NCI-H1092 treated with DMSO at 0.1 percent for 48 hours (cell line): ENCODE measurements at places on chromosomes 16 and 17.

GRCh38 chr17:68327823-68328557 lies 36.7 kb downstream of the ARSG start:
- no peak for DNase-seq

- no peak for DNase-seq
These were observed 8.1 kb upstream of the CACNG5 start for GRCh38 chr17:66826856-66827255.

DNA sequence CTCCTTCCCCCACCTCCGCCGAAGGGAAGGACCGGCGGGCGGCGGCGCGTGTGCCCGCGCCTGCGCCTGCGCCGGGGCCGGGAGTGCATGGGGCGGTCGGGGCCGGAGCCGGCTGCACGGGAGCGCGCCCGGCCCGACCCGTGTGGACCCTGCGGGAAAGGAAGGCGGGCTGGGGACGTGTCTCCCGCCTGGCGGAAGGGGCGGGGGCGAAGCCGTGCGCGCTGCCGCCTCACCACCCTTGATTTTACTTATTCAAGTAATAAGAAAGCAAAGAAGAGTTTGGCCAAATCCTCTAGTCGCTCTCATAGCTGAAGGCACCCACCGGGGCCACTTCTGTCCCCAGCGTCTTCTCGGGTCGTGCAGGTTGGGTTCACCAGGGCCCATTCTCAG lies 596 bp upstream of the PFN1 start:
- DNase-seq, result peak; percentile 68

- no peak for DNase-seq
These were observed 1.0 kb upstream of the CBFA2T3 start for GRCh38 chr16:88977812-88978607.

- DNase-seq, result peak; percentile 8
These were observed 1.4 kb upstream of the IL34 start for GRCh38 chr16:70644763-70645597.

GRCh38 chr16:64919929-64920607 lies 201.8 kb downstream of the CDH11 start:
- DNase-seq, result no peak

GRCh38 chr17:79870540-79870939 lies 31.3 kb upstream of the CBX4 start:
- DNase-seq, result no peak

GRCh38 chr17:82860606-82861392 lies 21.0 kb upstream of the ZNF750 start:
- no peak for DNase-seq

DNA sequence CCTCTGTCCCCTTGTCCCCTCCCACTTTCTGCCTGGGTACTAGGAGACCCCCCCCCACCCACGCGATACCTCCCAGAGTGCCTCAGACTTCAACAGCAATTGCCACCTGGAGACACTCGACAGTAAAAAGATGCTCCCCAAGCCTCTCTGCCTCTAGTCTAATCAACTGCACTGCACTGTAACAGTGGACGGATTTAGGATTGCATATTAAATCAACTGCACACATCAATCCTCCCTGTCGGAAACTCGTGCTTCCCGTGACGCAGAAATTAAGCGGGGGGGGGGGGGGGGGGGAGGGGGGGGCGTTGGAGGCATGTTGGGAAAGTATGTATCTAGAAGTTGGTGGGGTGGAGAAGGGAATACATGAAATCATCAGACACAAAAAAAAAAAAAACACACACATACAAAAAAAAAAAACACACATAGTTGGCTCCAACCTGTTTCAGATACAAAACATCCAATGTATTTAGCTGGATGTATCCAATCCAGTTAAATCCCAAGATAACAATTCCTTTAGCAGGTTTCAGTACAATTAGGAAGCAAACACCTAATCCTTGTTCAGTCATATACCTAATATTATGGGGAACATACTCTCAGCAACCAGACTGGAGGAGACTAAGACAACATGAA lies 29.7 kb downstream of the FAM222B start:
- peak; percentile 84 for DNase-seq

DNA sequence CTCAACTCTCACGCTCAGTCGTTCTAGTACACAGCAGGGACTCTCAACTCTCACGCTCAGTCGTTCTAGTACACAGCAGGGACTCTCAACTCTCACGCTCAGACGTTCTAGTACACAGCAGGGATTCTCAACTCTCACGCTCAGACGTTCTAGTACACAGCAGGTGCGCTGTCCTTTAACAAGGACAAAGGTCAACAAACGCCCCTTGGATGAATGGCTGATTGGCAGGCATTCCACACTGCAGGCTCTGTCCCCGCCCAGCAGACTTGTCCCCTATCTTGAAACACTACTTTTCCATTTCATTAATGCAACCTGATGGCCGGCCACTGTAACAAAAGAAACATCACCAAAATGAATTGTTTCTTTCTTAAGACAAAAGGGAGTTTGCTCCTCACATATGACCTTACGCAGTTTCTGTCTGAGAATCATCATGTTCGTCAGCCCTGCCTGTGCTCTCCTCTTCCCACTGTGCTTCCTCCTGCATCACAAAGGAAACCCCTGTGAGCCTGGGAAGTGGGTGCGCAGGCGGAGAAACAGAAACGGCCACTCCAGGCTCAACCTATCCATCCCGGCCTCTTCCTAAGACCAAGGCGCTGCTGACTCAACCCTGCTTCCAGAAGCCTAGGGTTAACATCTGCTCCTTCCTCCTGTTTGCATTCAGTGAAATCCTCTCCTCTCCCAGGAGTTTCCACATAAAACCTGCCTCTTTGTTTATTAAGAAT lies 59.8 kb downstream of the ANKRD11 start:
- DNase-seq, result no peak

DNA sequence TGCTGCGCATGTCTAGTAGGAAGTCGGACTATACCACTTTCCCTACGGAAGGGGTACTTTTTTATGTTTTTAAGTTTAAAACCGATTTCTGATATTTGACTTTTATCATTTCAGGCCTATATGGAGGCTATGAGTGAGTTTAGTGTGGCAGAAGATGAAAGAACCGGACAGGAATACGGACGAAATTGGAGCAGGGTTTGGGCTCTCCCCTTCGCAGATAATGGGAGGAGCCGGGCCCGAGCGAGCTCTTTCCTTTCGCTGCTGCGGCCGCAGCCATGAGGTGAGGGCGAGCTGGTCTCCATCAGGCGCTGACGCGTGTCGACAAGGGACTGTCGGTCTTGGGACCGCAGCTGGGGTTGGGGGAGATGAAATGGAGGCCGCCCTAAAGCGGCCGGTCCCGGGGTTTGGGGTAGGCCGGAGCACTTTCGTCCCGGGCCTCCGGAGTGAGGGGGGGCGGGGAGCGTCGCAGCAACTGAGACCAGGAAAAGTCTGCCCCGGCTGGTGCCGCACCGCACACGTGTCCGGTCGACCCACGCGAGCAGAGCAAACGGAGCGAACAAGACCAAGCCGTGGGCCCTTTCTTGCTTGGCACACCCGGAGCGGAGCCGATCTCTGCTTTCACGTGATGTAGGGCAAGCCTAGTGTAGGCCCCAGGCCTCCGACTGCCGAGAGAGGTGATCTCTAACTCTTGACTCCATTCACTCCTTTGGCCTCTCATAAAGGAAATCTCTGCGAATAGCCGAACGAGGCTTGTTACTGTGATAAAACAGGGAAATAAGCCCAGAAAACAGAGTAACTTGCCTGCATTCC lies at the start of gene RPL19:
RPL19 (plus strand) TSS at position 214 of the 810 bp plus-strand sequence; CDS start at position 276, 62 bp downstream.
- no peak for DNase-seq

GRCh38 chr17:10316801-10317542 lies 55.8 kb downstream of the MYH13 start:
- DNase-seq, result no peak

GRCh38 chr17:78789663-78790181 lies 7.6 kb upstream of the CYTH1 start:
- DNase-seq, result peak; percentile 91

DNA sequence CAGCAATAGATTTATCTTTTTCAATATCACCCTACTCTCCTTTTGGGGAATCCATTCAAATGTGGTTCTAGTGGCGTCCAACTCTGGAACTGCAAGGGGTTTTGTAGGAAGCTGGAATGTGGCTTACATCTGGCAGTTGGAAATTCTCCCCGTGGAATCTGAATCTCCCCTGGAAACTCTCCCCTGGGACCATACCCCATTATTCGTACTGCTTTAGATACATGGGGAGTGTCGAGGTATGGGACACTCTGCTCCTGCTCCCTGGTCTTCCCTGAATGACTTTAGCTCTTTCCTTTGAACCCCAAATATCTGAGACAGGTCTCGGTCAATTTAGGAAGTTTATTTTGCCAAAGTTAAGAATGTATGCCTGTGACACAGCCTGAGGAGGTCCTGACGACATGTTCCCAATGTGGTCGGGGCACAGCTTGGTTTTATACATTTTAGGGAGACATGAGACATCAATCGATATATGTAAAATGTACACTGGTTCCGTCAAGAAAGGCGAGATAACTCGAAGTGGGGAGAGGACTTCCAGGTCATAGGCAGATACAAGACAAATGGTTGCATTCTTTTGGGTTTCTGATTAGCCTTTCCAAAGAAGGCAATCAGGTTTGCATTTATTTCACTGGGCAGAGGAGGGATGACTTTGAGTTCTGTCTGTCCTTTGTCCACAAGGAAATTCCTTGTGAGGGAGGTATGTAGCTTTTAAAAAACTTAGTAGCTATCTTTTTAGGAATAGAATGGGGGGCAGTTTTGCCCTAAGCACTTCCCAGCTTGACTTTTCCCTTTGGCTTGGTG lies 89.1 kb upstream of the CORO6 start:
- no peak for DNase-seq

GRCh38 chr17:1714980-1715802 lies 5.0 kb upstream of the TLCD2 start:
- DNase-seq, result no peak

- no peak for DNase-seq
These were observed 14.2 kb downstream of the POLR3K start for GRCh38 chr16:38941-39892.

DNA sequence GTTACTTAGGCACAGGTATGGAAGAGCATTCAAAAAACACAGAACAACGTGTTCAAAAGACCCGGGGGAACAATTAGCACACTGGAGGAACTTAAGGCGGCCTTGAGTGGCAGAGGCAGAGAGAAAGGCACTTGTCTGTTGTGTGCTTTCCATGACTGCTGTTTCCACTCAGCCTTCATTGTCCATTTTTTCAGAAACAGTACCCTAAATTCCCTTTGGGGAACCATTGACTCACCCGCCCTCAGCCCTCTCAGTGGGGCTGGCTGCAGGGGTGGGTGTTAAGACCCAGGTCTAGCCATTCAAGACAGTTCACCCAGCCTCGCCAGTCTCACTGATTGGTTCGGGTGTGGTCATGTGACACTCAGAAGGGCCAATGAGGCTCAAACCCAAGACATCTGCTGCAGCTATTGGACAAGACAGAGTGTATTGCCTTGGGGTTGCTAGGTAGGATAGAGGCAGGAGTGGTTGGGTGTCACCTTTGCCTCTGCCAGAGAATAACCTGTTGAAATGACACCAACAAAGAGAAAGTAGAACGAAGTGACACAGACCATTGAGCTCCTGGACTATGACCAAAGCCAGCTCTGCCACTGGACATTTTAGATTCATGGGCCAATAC lies 19.6 kb upstream of the CEP20 start:
- peak; percentile 1 for DNase-seq

DNA sequence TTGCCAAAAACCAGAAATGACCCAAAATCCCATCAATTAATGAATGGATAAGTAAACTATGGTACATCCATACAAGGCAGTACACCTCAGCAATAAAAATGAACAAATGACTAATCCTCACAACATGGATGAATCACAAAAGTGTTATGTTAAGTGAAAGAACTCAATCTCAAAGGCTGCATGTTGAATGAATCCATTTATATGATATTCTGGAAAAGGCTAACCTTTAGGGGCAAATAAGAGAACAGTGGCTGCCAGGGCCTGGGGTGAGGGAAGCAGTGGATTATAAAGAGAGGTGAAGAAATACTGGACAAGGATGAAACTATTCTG lies 46.1 kb upstream of the MSI2 start:
- DNase-seq, result no peak

- no peak for DNase-seq
These were observed 13.7 kb downstream of the PIEZO1 start for GRCh38 chr16:88771294-88771772.

DNA sequence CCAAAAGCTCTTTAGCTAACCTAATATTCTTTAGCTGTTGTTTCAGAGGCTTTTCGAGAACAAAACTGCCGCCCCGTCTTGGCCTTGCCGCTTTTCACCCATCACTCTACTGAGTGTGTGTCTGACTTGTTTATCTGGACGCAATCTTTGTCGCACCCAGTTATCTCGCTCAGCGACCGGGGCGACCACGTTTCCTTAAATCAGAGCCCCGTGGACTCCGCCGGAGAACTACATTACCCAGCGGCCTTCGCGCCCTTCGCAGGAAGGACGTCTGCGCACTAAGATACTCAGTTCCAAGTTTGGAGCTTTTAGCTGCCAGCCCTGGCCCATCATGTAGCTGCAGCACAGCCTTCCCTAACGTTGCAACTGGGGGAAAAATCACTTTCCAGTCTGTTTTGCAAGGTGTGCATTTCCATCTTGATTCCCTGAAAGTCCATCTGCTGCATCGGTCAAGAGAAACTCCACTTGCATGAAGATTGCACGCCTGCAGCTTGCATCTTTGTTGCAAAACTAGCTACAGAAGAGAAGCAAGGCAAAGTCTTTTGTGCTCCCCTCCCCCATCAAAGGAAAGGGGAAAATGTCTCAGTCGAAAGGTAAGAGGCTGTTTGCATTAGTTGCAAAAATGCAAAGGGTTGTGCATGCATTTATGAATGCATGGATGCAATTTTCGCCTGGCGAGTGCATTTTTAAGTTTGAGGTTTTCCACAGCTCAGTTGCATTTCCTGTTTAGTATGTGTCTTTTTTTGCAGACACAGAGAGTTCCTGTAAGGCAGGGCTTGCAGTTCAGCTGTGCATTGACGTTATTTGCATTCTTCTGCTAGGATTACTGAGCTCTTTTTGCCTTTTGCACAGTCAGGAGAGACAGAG lies at the start of gene MAP2K6:
MAP2K6 (plus strand) TSS at position 290 of the 867 bp plus-strand sequence; CDS start at position 578, 288 bp downstream.
- DNase-seq, result peak; percentile 36

DNA sequence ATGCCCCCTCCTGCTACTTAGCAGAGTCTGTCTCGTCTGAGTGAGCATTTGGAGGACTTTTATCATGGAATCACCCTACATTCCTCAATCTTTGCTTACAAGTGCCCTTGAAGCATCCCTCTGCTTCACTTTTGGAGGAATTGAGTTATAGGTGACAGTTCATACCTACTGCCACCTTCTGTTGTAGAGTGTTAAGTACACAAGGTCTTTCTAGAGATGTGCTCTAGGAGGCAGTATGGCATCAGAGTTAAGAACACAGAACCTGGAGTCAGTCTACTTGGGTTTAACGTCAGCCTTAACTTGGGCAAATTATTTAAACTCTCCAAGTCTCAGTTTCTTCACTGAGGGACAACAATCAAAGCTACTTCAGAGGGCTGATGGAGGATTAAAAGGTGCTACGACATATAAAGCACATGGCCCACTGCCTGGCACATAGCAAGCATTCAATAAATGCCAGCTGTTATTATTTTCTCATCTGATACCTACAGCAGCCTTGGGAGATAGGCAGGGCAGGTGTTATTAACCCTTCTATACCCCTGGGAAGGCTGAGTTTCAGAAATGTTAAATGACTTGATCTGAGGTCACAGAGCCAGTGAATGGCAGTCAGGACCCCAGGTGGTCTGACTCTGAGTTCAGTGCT lies 62.2 kb downstream of the UTP18 start:
- DNase-seq, result peak; percentile 6
